ENCODE measurements at places on chromosomes 1 and 21.

DNA sequence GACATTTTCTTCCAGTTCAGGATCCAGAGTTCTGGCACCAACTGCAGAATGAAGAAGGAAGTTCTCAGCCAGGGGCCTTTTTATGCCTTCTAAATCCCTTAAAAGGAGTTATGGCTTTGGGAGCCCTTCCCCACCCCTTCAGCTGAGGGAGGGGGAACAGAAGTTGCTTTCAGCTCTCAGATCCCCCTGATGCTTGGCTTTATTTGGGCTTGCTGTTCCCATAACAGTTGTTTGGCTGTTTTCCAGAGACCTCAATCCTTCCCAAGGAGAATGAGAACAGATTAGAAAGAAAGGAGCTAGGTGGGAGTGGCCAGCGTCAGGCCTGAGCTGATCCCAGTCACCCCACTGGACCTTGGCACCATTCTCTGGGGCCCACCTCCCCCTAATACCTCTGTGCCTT, at the start of gene RPE65:
TSS of gene RPE65 (minus strand) at position 54 of the 400 bp plus-strand sequence. CDS start at position 5, 49 bp downstream.
- no peak for DNase-seq

- DNase-seq: no peak
Measured at GRCh38 chr1:67004176-67004575, 49.8 kb downstream of the SLC35D1 start.

- DNase-seq: no peak
Measured at GRCh38 chr21:34513129-34513675, 1.2 kb upstream of the KCNE1 start.

DNA sequence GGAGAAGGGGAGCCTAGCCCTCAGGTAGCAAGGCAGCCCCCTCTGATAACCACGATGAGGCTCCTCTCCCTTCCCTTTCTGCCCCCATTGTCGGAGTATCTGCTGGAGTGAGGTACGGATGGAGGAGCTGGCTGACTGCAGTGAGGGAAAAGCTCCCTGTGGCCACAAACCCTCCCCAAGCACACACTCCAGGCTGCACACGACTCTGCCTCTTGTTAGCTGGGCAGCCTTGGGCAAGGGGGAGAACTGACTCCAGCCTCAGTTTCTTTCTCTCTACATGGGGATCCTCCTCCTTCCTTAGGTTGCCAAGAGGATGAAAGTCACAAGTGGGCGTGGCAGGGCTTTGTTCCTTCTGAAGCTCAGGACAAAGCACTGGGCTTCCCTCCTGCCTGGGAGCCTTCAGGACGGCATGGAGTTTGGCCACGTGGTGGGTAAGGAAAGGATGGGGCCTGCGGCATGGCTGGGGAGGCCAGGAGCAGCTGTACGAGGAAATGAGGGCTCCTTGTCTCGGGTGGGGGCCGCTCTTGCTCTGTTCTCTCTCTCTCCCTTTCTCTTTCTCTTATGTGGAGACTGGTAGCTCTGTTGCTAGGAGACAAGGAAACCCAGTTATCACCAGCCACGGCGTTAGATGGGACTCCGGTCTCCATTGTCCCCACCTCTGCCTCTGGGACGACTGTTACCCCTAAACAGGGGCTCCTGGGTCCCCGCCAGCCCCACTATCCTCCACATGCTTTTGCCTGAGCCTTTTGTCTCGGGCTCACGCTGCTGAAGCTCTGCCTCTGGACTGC, 39.7 kb downstream of the LRP8 start:
- no peak for DNase-seq

DNA sequence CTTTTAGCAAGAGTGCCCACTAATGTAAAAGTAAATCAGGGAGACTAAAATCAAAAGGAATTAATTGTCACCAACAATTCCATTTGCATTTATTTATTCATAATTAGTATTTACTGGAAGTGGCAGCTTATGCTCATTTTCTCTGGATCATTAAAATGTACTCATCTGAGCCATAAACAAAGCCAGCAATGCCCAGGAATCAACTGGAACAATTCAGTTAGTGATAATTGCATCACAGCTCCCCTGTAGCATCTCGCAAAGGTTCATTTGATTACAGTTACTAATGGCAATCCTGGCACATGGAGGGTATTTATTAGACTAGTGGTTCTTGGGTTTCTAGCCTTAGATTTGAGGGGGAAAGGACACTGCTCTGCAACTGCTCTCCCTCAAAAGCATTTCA, 92.7 kb upstream of the C1orf21 start:
- DNase-seq: no peak

DNA sequence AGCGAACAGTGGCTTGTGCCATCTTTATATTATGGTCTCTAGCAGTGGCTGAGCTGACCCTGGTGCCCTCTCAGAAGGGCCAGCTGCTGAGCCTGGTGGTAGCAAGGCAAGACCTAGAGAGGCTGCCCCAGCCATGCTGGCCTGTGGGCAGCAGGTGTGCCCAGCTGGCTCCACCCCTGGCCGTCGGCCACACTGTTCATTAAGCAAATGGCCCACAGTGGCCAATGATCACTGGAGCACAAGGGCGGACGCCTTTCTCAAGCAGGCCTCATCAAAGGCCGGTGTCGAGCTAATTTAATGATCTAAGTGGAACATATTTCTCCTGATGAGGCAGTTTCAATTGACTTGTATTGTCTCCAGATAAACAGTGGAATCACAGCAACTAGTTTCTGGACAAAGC, 89.4 kb downstream of the GRIK3 start:
- no peak for DNase-seq

- DNase-seq: no peak
Measured at GRCh38 chr1:9400425-9401079, 107.9 kb downstream of the SPSB1 start.

DNA sequence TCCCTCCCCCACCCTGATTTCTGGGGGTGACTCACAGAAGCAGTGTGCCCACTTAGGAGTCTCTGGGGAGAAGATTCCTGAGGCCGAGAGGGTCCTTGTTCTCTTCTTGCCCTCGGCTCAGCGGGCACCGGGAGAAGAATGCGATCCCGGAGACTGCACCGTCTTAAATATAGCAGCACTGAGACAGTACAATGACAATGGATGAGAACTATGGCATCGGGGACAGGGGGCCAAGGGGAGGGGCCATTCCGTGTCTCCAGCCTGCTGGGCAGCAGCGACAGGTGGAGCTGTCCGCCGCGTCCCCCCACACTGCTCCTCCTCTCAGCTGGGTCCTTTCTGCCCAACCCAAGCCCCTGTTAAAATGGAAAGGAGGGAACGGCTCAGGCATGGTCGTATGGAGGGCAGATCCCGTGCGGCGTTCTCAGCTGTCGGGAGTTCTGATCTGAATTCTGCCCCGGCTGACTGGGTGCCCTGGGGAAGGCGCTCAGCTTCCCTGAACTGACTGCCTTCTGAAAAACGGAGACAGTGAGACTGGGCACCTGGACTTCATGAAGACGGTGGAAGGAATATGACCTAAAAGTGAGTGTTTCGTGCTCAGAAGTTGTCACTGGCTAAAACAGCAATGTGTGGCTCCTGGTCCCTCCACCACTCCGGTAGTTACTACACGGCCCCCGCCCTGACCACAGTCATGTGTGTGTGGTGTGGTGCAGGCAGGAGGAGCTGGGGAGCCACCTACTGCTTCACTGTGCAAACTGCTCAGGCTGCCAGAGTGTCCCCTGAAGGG, at the start of gene MYOM3:
TSS of gene MYOM3 (minus strand) at position 140 of the 784 bp plus-strand sequence. CDS start 3,499 bp downstream, outside the sequence.
- DNase-seq: peak; percentile 18

DNA sequence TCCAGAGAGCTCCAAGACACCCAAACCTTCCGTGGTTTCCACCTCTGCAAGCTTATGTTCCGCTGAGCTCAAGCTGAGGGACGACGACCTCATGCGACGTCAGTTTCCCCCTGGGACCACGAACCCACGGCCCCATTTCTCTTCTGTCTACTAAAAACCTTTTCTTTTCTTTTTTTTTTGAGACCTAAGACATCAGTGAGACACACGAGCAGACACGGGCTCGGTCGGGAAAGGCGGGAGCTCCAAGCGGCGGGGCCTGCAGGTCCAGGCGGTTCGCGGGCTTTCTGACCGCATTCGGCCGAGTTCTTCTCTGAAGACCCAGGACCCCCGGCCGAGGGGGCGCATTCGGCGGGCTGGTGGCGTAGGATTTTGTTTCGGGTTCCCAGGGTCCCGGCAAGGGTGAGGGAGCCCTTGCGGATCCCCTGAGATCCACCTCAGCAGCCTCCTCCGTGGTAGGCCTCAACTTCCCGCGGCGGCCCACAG, 402 bp downstream of the C21orf58 start:
- no peak for DNase-seq

- no peak for DNase-seq
Measured at GRCh38 chr1:13801655-13802486, 101.9 kb downstream of the PRDM2 start.

GRCh38 chr1:33382661-33383415, 48.1 kb downstream of the PHC2 start:
- no peak for DNase-seq

GRCh38 chr1:229264487-229264886, 6.4 kb upstream of the RAB4A start:
- no peak for DNase-seq

DNA sequence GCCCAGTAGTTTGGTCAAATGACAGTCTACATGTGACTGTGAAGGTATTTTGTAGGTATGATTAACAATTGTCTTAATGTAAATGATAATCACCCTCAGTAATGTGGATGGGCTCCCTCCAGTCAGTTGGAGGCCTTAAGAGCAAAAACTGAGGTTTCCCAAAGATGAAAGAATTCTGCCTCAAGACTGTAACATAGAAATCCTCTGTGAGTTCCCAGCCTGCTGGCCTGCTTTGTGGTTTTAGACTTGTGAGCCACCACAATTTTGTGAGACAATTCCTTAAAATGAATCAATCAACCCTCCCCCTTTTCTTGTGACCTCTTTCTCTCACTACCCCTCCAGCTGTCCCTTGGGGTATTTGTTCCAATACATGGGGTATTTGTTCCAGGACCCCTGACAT, 226.4 kb upstream of the DPYD start:
- no peak for DNase-seq

DNA sequence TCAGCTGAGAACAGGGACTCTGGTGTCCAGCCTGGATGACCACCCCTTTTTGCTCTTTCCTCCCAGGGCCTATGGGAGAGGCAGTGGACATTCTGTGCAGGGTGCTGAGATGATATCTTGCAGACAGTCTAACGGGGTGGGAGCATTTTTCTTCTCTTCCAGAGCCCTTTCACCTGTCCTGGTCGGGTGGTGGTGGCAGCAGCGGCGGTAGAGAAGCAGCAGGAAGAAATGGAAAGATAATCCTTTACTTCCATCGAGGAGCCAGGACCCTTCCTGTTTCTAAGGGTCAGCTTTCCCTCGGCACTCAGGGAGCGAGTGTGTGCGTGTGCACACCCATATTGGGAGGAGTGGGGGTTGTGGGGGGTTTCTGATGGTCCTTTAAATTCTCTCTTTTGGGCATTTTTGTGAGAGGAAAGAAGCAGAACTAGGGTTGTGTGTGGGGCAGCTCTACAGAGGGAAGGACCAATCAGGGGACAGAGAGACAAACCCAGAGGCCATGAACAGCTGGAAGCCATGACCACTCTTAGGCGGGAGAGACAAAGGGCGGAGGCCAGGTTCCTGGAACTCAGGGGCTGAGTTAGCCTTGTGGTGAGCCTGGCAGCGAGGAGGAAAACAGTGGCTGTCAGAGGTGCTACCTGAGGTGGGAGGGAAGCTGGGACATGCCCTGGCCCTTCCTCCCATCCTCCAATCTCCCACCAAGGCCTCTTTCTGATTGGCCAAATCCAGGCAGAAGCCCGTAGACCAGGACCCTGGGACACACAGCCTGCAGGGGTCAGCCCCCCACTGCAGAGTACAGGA, 31.2 kb upstream of the CSF3R start:
- DNase-seq: no peak

- DNase-seq: no peak
Measured at GRCh38 chr1:45002650-45003645, 8.2 kb downstream of the HECTD3 start.

- DNase-seq: peak; percentile 8
Measured at GRCh38 chr21:20882462-20883407, 115.5 kb upstream of the NCAM2 start.

DNA sequence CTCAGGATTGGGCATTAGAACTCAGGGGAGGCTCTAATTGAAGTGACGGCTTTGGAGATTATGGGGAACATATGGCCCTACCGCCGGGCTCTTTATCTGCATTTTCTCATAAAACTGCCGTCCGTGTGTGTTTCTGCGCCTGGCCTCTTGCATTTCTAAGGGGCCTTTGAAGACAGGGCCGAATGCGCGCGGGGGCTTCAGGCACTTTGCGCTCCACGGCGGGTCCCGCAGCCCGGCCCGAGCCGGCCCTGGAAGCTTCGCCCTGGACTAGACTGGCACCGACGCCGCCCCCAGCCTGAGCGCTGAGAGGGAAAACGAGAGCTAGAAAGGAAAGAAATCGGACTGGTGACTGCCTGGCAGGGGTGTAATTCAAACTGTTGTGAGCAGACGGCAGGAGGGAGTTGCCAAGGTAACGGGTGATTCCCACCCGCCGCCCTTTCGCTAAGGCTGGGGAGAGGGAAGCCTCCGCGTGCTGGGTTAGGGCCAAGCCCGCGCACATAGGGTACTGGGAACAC, 120.7 kb downstream of the LMX1A start:
- no peak for DNase-seq

DNA sequence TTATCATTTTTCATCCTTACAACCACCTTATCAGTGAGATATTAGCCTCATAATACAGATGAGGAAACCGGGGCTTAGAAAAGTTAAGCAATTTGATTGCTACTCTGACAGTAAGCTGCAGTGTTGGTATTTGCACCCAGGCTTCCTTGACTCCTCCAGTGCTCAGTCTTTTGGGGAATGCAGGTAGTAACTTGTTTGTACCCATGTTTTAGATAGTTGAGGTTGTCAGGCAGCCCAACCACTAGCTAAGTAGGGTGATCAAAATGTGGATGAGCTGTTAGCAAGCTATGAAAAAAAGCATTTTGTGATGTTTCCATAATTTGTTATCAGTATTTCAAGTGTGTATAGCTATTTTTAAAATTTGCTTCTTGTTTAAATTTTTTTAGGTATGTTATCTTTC, 80.8 kb downstream of the SASS6 start:
- DNase-seq: no peak

- DNase-seq: no peak
Measured at GRCh38 chr1:48470481-48470855, 1.5 kb downstream of the SPATA6 start.

GRCh38 chr1:221761354-221762002, 19.6 kb upstream of the DUSP10 start:
- DNase-seq: no peak

- no peak for DNase-seq
Measured at GRCh38 chr1:236575523-236575922, 28.8 kb downstream of the HEATR1 start.

DNA sequence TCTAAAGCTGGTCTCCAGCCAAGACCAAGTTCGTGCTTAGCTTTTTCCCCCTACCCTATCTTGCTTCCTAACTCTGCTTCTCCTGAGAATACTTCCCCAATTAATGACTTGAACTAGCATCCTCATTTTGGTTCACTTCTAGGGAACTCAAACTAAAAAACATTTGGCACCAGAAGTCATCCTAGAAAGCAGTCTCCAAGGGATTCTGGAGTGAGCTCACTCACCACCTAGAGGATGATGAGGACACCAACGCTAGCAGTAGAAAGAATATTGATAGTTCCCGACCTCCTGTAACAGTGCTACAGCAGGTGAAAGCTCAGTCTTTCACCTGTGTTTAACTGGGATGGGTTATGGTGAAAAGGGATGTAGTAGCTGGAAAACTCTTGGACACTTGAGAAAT, 4.7 kb upstream of the PSMB2 start:
- no peak for DNase-seq
